ENCODE measurements at places on chromosomes 6 and 20.
A peak's percentile ranks its signal among the peaks of the same experiment; 100 is the strongest.

DNA sequence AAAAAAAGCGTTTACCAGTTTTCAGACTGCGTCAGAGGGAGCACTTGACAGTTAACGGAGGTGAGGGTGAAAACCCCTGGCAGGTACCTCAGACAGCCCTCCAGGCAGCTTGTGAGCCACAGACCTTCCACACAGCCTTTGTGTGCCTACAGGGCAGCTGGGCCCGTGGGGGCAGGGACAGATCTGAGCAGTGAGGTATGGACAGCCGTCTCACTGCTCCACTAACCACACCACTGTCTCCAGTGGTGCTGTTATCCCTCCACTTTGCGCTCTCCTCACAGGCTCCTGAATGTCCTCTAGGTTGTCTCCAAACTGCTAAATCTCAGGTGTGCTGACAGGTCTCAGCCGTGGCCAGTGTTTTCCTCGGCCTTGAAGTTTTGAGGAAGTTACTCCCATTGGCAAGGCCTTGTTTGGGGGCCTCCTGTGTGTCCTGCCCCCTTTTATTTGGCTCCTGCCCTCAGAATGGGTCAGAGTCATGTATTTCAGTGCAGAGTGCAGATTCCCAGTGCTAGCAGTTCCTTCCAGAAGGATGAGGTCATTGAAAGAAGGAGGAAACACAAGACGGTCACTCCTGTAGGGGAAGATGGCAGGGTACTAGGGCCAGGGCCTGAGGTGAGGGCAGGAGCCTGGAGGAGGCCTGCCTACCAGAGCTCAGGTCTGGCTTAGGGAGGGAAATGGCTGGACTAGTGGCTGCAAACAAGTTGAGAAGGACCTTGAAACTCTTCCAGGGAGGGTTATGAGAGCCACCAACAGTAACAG lies 11.8 kb downstream of the GFRA4 start:
- no peak for DNase-seq

DNA sequence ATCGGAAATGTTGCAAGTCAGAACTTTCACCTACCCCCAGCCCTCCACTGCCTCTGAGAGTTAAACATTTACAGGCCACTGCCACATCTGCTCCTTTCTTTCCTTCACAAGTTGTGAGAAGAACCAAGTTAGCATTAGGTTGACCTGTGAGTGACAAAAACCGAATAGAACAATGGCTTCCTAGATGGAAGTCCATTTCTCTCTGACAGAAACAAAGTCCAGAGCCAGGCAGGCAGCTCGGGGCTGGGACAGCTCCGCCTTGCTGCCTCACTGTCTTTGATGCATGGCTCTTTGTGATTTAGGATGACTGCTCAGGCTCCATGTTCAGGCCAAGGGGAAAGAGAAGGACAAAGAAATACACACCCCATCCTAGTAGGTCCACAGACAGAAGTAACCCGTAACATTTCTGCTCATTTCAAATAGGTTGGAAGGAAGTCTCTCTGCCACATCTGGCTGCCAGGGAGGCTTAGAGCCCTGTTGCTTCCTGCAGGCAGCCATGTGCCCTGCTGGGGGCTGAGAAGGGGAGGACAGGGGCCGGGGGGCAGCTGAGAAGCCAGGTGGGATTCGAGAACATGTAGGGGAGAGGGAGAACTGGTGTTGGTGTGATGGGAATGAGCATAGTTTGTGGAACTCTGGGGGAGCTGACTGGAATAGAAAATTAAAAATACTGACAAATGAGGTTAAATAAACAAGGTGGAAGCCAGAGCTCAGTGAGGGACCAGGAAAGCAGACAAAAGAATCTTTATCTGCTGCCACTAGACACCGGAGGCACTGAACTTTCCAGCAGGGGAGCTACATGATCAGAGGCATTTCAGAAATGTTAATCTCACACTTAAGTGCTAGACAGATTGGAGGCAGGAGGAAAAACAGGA lies 19.5 kb upstream of the IER3 start:
- DNase-seq: peak; percentile 42

DNA sequence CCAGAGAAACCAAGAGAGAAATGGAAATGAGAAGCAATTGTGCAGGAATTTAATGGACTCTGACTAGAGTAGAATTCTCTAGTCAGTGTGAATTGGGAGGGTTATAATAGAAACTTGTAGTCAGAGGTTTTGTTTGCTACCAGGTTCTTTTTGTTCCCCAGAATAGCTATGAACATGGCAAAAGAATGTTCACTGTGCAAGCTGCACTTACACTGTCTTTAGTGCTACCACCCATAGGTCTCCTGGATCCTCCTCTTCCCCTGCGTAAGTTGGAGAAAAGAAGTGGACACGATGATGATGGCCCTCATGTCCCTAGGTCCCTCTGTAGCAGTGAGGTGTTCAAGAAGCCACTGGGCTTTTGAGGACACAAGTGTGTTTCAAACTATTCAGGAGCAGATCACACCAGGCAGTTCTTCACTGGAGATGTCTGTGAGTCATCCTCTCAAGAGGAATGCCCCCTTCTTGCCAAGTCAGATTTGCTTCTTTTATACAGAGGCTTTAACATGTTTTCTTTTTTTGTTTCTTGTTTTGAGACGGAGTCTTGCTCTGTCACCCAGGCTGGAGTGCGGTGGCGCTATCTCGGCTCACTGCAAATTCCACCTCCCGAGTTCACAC lies 47.6 kb upstream of the SMIM8 start:
- peak; percentile 71 for DNase-seq

DNA sequence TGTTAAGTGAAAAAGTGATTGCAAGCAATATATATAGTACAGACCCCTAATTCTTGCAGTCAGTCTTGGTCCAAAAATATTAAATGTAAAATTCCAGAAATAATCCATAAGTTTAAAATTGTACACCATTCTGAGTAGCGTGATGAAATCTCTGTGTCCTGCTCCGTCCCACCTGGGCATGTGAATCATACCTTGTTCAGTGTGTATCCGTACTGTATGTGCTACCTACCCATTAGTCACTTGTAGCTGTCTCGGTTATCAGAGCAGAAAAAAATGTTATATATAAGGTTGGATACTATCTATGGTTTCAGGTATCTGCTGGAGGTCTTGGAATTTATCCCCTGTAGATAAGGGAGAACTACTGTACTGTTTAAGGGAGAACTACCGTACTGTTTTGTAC lies 16.3 kb downstream of the IRAK1BP1 start:
- DNase-seq: no peak

DNA sequence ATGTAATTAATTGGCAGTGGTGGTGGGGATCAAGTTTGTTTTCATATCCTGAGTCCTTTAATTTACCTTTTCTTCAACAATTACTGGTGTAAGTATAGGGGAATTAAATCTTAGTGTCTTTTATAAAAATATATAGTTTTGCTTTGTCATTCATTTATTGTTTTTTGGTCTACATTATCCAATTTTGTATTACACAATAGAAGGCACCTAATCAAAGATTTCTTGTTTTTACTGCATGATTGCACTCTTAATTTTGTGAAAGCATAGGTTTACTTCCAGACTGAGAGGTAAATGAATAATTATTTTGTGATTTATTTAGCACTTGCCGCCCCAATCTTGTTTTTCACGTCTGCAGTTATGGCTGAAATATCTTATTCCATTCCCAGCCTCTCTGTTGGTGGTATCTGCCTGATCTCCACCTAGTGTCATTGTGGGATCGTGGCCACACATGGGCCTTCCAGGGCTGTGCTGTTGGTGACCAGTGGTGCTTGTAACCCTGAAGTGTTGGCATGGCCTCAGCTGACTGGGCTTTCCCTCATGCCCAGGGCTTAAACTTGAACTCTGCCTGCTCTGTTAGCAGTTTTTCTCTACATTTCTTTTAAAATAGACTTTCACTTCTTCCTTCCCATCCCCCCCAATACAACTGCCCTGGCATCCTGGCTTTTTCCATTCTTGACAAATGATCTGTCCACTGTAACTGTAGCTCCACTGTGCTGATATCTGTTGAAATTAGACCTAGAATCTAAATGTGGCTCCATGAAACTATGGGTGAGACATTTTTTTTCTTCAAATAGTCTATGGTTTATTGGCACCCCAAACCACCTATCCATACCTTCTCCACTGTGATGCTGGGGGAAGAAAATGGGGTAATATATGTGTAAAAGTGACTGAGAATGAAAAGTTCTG lies 24.8 kb downstream of the E2F3 start:
- peak; percentile 14 for DNase-seq

GRCh38 chr20:32894711-32895355 lies 36.1 kb downstream of the EFCAB8 start:
- no peak for DNase-seq

GRCh38 chr6:23505026-23505425 lies 621.0 kb upstream of the NRSN1 start:
- DNase-seq: peak; percentile 74

DNA sequence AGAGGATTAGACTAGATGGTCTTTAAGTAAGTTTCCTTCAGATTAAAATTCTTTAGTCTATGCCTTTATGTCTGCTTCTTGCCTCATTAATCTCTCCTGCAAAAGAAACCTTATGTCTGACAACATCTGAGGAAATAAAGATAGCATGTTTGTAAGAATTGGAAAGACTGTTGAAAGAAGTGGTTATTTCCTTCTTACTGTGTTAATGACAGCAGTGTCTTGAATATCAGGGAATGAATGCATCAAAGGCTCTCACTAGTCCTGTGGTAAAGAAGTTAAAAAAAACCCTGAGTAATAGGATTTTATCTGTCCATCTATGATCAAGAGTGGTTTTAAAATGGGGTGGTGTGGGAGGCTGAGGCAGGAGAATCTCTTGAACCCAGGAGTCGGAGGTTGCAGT lies 302.0 kb downstream of the PRL start:
- no peak for DNase-seq

DNA sequence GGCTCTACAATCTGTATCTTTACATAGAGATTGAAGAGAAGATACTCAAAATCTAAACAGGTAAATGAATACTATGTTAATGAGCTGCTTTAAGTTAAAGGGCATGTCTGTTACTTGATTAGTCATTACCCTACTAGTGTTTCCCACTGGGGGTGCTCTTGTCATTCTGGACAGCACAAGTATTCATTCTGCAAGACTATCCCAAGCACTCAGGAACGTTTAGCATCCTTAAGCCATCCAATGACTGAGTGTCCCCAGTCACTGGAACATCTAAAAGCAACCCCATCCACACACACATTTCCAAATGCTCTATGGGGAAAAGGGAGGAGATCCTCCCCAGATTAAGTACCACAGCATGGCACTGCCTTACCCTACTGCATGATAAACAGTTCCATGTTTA lies 25.7 kb downstream of the EZR start:
- peak; percentile 42 for DNase-seq

Measured in adipocyte (in vitro differentiated cells).